ENCODE measurements at places on chromosomes 7 and 10.

DNA sequence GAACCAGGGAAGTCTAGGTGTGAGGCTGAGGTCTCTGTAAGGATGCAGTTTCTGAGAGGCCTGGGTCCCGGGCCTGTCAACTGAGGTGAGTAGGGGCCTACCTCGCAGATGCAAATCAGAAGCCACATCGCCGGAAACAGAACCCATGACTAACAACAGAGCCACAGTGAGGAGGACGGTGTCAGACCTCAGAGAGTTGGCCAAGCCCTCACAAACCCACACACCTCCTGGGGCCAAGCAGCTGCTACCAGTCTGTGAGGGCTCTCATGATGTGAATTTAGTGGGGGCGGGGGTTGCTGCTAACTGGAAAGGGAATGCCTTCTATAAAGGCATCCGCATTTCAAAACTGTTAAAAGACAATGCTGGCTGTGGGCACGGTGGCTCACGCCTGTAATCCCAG, 103.0 kb downstream of the COBL start:
- no peak for DNase-seq

DNA sequence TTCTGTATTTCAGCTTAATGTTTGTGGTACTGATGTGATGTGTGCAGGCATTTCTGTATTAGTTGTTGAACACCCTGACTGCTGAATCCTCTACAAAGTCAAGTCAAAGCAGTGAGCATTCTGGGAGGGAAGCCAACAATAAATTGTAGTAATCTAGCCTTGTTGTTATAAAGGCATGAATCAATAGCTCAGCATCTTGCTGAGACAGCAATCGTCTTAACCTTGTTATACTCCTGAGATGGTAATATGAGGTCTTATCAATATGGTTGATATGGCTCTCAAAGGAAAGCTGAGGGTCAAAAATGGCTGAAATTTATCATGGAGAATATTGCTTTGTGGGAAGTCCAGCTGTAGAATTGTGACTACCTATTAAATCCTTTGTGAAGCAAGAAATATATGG, 299.4 kb downstream of the DNAJB9 start:
- no peak for DNase-seq

- no peak for DNase-seq
Measured at GRCh38 chr10:75276069-75276872, 40.5 kb upstream of the COMTD1 start.

GRCh38 chr7:46411236-46411635, 490.2 kb upstream of the IGFBP3 start:
- DNase-seq, result no peak

DNA sequence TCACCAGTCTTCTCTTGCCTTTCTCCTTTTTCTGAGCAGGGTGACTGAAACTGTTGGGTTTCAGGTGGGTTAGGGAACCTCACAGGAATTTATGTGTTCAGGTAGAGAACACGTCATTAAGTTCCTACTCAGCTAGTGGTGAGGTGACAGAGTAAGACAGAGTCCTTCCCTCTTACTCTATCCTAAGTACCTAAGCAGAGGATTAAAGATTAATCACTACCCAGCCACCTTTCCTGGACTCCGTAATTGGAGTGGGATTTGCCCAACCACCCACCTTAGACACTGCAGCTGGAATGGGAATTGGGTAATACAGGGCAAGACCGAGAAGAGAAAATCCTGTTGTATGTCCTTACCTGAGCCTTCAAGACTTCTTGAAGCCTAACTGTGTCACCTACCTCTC, 158.1 kb downstream of the LRRC4 start:
- no peak for DNase-seq

GRCh38 chr10:92790440-92790839, 57.9 kb upstream of the EXOC6 start:
- DNase-seq, result no peak

DNA sequence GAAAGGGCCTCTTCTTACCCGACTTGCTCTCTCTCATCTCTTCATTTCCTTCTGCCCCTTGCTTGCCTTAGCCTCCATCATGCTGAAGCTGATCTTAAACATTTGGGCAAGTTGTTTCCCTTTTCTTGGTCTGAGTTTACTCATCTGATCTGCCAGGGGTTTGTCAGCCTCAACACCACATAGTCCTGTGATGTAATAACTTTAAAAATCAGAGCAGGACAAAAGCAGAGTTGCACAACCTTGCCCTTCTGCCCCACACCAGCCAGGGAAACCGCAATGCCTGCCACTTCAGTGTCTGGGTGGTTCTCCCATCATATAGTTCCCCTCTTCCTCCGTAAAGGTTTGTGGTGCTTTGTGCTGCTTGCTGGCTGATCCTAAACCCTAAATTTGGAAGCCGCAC, 9.9 kb upstream of the LIPM start:
- no peak for DNase-seq

- DNase-seq, result no peak
Measured at GRCh38 chr10:61869774-61870525, 31.5 kb upstream of the ARID5B start.

DNA sequence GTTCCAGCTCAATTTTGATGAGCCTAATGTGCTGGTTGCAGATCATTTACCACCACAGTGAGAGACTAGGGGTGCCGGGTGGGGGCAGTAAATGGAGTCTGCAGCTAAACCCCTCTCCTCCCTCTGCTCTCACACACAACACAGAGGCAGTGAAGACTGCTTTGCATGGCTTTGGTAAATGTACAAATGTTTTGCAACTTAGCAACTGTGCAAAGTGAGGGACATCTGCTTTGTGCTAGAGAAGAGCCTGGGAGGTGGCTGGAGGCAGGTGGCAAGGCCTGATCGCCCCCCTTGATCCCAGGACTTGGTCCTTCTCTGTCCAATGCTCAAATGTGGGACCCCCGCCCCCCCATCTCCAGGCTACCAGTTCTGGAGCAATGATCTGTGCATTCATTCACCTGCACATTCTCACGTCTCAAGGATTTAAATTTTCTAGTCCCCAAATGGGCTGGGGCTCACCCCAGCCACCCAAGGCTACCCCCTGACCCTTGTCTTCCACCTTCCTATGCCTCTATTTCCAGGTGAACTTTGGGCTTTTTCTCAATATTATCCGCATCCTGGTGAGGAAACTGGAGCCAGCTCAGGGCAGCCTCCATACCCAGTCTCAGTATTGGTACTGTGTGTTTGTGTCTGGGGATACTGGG, 11.6 kb downstream of the GHRHR start:
- no peak for DNase-seq

- no peak for DNase-seq
Measured at GRCh38 chr7:133633055-133633454, 380.2 kb downstream of the EXOC4 start.

- DNase-seq, result no peak
Measured at GRCh38 chr7:111282626-111283025, 191.7 kb downstream of the LRRN3 start.

DNA sequence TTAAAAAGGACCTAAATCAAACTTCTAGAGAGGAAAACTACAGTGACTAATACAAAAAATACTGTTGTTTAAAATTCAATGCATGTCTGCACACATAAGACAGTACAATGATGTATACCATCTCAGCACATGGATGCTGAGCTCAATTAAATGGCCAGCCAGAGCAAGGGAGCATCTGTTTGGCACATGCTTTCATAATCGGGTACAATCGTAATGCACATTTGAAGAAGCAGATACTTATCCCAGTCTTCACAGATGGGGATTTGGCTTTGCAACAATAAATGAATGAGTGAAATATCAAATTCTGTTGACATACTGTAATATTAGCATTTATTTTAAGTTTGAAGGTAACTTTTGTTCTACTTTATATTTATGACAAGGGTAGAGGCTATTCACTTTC, 187.8 kb downstream of the CRPPA start:
- no peak for DNase-seq

DNA sequence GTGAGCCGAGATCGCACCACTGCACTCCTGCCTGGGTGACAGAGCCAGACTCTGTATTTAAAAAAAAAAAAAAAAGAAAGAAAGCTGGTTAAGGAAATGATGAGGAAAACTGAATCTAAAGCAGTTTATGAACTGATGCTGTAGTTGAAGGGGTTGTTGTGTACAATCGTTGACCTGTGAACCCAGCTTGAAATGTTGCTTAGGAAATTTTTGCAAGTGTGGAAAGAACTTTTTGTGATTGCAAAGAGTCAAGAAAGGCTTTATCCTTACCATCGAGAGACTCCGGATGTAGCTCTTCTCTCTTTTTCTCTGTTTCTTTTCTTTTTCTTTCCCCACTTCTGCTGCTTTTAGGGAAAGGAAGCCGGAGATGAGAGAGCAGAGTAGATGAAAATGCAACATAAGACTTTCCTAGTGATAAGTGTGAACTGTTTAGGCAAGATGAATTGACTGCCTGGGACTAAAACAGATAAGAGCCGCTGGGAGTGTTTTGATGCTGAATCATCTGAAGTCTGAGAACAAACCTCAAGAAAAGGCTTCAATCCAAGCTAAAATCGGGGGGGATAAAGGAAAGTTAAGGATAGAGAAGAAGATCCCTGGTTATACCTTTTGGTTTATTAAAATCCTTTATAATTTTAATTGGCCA, 69.0 kb downstream of the TAF3 start:
- no peak for DNase-seq

- no peak for DNase-seq
Measured at GRCh38 chr10:24128066-24128730, 80.7 kb upstream of the KIAA1217 start.

DNA sequence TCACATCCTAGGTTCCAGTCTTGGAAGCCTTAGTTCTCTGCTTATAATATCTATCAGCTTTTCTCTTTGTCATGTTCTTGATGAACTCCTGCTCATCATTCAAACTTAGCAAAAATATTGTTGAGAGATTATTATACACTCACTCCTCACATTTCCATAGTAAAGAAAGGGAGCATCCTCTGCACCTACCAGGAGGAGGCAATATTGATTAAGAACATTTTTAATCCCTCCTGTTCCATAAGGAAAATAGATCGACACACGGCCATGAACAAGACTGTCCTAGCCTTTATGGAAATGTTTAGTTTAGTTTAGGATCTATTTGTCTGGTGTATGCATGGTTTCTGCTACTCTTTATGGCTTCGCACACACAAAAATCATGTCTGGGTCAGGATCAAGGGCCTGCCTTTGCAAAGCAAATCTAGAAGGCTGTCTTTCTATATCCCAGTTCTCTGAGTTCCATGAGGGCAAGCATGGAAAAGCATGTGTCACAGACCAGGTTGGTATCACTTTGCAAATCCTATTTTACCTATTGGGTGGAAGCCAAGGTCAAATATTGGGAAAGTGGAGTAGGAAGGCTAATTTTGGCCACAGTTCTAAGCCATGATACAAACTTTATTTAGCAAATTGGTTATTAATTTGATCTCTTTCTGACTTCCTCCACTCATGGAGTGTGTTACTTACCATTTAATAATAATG, 164.4 kb downstream of the MDFIC start:
- DNase-seq, result no peak

DNA sequence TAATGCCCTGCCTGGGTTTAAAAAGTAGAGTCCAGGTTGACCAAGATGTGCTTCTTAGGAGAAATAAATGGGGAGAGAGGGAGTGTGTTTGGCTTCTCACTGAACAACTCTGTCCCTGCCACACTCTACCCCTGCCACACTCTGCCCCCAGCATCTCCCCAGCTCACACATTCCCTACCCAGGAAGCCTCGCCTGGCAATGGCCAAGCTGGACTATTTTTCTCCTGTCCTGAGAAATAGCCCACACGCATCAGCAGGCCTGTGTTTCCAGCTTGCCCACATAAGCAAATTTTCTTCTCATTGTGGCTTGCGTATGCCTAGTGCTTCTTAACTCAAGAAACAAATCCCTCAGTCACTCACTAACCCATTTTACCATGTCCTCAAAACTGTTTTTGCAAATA, 1.8 kb downstream of the LRRC18 start:
- no peak for DNase-seq

- no peak for DNase-seq
Measured at GRCh38 chr7:74656441-74656836, 1.1 kb upstream of the GTF2I start.

DNA sequence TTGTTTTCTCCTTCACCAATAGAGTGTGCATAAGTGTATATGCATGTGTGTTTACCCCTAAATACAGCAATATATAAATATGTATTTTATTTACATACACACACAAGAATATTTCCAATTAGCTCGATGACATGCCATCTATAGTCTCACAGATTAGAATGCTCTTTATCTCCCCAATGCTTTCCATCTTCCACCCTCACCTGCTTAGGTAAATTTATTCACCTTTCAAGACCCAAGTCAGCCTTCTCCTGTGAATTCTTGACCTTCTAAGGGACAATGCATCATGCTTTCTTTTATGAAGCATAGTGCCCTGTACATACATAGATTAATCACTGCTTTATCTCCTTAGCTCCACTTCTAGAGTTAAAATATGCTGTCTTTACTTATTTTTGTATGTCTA, 49.7 kb downstream of the SEMA3A start:
- no peak for DNase-seq

- no peak for DNase-seq
Measured at GRCh38 chr7:122413339-122413738, 108.8 kb upstream of the FEZF1 start.

DNA sequence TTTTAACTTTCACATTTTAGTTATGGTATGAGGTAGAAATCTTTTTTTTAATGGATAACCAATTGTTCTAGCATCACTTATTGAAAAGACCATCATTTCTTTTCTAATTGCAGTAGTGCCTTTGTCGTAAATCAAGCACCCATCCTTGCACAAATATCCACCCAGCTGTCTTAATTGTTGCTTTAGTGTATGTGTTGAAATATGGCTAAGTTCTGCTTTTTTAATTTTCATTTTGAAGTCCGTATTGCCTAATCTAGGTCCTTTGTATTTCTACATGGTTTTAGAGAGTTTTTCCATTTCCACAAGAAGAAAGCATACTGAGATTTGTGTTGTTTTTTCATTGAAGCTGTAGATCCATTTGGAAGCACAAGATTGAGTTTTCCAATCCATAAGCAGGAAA, 259.6 kb upstream of the SEMA3E start:
- DNase-seq, result no peak

DNA sequence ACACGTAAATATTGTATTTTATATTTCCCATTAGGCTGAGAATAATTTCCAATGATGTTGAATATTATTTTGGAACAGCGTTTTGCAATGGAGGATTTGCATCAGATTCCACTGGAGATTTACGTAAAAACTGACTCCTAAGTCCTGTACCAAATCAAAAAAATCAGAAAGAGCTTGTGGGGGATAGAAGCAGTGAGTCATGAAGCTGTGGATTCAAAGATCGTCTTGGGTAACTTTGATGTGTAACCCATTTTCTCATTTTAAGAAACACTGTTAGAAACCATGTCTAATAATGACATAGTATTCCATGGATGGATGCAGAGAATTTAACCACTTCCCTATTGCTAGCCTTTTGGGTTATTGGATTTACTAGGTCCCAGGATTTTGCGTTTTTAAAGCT, 158.6 kb downstream of the INHBA start:
- DNase-seq, result no peak

DNA sequence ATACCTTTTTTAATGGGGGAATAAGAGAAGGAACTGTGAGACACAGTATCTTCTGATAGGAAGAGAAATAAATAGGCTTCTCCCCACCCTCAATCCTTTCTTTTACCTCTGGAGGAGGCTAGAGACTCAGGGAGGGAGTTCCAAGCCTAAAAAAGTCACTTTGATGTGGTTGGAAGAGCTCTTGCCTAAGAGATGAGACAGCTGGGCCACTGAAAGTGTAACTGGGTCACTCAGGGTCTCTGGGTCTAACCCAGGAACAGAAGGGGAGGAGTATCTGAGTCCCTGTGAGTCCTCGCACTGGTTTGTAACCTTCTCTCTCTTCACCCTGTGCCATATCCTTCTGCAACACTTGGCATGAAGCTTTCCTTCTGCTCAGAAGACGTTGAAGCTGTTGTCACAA, 222.9 kb upstream of the AGK start:
- no peak for DNase-seq

- DNase-seq, result no peak
Measured at GRCh38 chr7:1026721-1027161, 17.6 kb upstream of the GPR146 start.

All from GM12864 (cell line).